Activated CD8-positive, alpha-beta memory T cell treated with anti-CD3 and anti-CD28 coated beads for 4 hours (primary cell): ENCODE measurements at places on chromosomes 7 and 10.

DNA sequence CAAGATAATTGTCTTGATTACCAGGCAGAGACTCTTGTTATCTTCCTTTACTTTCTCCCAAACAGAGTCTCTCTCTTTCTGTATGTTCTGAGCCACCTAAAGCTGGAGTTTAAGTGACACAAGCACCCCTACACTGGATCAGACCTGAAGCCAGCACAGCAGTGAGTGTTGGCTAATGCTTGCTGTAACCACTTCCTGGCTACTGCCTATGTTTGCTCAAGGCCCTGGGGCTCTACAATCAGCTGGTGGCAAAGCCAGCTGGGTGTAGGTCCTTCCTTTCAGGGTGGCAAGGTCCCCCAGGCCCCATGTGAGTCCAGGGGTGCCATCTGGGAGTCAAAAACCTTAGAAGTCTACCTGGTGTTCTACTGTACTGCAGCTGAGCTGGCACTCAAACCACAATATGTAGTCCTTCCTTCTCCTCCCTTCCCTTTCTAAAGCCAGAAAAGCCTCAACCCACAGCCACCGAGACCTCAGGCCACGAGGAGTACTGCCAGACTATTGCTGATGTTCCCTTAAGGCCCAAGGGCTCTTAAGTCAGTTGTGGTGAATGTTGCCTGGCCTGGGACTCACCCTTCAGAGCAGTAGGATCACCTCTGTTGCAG lies 416.3 kb downstream of the ADRA2A start:
- DNase-seq, result no peak

DNA sequence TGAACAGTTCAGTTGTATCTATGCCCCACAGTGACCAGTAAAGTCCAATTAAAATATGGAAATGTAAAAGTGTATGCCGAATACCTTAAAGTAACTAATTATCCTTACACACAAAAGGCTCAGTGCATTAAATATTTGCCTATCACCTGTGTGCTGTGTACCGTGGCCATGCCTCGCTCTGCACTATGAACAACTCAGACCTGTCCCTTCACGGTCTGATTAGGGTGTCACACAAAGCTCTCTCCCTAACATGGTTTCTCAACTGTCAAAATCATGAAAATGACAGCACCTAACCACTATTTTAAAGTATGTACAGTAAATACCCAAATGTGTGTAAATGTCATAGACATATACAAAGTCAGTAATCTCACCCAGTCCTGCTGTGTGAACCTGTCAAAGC lies 43.1 kb downstream of the STK17A start:
- no peak for DNase-seq

GRCh38 chr7:121329191-121330052 lies 622 bp downstream of the WNT16 start:
- DNase-seq, result no peak

DNA sequence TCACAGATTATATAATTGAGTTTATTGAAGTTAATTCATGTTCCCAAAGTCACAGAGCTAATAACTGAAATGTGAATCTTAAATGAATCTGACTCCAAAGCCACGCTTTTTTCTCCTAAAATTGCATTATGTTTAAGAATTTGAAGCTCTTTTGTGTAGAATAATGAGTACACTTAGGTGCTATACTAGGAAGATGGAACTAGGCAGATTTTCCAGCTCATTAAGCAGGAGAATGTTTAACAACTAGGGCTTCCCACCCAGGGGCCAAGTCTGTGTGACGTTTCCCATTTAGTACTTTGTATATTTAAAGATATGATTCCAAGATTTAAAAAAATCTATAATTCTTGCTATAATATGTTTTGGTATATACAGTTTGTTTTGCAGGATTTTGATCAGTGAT lies 169.5 kb downstream of the KIF20B start:
- no peak for DNase-seq

GRCh38 chr7:30930621-30931020 lies 19.0 kb downstream of the AQP1 start:
- no peak for DNase-seq

GRCh38 chr7:125971656-125972055 lies 1042.0 kb upstream of the POT1 start:
- DNase-seq, result no peak

DNA sequence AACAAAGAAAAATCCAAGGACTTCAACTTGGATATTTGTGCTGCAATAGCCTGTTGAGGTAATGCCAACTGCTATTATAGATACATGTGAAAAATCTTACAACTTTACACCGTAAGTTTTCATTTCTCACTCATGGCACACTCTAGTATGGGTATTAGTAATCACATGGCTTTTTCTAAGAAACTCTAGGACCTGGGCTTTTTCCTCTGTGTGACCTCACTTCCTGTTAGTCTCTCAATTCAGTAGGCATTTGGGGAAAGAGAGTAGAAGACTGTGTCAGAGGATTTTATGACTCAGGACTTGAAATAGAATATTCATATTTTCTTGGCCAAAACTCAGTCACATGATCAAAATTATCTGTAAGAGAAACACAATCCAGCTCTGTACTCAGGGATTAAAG lies 1049.9 kb downstream of the REEP3 start:
- DNase-seq, result no peak

DNA sequence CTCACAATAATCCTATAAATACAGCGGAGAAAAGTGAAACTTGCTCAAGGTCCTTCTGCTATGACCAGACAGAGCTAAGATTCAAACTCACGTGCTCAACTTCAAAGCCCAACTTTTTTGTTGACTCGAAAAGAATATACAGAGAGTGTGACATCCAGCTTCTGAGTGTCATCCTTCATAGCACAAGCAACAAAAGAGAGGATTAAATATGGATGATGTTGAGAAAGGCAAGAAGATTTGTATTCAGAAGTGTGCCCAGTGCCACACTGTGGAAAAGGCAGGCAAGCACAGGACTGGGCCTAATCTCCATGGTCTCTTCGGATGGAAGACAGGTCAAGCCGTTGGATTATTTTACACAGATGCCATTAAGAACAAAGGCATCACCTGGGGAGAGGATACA lies 2.1 kb upstream of the FAM3C start:
- DNase-seq, result no peak

DNA sequence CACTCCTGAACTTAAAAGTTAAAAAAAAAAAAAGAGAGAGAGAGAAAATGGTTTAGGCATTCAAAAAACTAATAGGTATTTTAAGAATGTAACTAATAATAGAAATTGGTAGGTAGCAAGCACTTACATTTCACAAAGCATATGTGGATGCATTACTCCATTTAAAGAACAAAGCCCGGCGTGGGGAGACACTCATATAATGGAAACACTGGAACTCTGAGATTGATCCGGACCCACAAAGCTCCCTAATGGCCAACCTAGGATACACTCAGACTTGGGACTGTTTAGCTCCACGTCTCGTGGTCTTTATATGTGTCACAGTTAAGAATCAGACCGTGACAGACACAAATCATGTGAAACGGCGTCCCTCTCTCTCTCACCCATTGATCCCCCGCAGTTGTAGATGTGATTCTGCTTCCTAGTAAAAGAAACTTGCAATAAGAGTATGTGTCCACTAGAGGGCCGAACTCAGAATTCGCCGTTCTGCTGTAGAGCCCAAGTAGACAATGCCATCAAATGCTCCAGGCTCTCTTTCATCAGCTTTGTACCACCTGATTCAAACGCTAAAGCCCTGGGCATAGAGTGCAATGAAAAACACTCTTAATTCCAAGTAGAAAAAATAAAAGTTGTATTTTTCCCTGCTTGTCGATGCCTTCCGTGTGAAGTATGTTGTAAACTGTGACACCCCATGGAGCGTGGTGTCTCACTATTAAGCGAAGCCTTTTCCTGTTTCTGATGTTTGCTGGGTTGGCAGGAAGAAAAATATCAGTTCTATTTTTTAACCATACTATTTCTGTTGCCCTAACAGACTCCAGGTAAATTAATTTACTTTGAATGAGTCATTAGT lies 429.0 kb upstream of the MTPN start:
- no peak for DNase-seq
